Activated CD4-positive, alpha-beta T cell treated with anti-CD3 and anti-CD28 coated beads, Interleukin-2, amount 10 ng/mL, durations not matched to agents 24 days and 14 days (primary cell): ENCODE measurements at places on chromosomes 4 and X. TPM values are rescaled to one million over a fixed set of nuclear protein-coding genes. Genes with fewer than 3 reads are reported as not detected.
A peak's percentile ranks its signal among the peaks of the same experiment; 100 is the strongest.

- no peak for DNase-seq
- H3K36me3 ChIP-seq, result no peaks in the 10 kb centered on the region
- H3K4me1 ChIP-seq, result peaks cover 20% of the 10 kb centered on the region
- no peak overlapping the region for H3K27ac ChIP-seq
Measured at GRCh38 chrX:120301960-120302359, 9.3 kb downstream of the TMEM255A start.

DNA sequence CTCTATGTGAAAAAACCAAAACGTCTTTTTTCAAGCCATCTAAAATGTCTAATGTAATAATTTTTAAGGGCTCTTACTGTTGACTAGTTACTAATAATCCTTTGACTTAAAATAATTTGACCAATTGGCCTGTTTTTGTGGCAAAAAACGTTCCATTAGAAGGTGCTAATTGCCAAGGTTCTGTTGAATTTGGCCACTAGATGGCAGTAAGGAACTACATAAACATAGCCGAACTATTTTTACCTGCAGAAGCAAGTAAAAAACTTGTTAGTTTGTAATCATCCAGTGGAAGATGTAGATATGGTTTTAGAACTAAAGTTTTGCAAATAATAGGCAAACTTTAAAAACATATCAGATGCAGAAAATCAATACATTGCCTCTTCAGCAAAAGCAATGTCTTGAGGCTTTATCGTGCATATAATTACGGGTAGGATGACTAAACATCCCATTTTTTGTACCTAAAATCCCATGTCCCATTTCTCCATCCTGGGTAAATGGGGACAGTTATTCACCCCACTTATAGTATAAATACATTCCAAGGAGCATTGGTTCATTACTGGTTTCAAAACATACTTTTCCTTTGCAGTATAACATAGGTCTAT is 57.6 kb downstream of the PROM1 start:
- no peak overlapping the region for H3K4me3 ChIP-seq
- no peak overlapping the region for H3K27ac ChIP-seq
- H3K36me3 ChIP-seq, result no peaks in the 10 kb centered on the region
- DNase-seq, result peak; percentile 80

ADGRG4 gene
- not detected in 2 replicates for total RNA-seq

DNA sequence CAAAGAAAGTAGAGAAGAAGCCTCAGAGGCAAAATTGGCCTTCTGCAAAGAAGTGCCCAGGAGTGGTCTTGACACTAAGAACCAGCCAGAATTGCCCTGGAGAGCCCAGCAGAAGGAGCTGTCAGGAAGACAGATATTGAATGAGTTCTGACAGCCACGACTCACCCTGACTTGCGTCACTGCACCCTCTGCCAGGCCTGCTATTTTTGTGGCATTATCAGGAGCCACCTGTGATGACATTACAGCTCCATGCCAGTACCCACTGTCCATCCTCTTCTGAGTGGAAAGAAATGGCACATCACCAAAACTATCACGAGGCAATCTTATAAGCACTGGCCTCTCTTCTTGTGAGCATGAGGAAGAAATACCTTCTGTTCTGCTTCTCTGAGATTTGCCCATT is 67.7 kb downstream of the SMIM20 start:
- no peak for DNase-seq
- H3K27me3 ChIP-seq, result peaks cover 7% of the 10 kb centered on the region
- H3K4me3 ChIP-seq, result no peak overlapping the region
- no peaks in the 10 kb centered on the region for H3K36me3 ChIP-seq

DNA sequence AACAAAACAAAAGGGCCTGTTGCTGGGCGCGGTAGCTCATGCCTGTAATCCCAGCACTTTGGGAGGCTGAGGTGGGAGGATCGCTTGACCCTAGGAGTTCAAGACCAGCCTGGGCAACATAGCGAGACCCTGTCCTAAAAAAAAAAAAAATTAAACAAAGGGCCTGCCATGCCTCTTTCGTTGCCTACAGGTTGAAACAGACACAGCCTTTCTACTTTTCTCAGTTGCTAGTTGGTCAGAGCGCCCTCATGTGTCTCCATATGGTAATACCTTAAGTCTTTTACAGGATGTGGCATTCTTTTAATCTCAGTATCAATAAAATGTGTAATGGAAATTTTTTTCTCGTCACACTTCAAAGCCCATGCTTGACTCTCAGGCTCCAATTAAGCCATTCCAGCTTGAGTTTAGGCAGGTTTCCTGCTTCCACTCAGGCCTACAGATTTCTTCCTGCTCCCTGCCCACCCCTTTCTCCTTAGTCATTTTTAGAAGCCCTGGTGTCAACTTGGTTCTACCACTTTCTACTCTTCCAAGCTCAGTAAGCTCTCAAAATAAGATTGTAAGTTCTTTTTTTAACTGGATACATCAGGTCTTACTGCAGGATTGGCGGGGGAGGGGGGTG is 4.6 kb upstream of the SOWAHD start:
- H3K4me3 ChIP-seq, result no peak overlapping the region
- no peaks in the 10 kb centered on the region for H3K27me3 ChIP-seq
- peak; percentile 90 for DNase-seq
- no peaks in the 10 kb centered on the region for H3K36me3 ChIP-seq
- H3K27ac ChIP-seq, result peak overlapping the region; percentile 99
- H3K4me1 ChIP-seq, result peaks cover 37% of the 10 kb centered on the region

DNA sequence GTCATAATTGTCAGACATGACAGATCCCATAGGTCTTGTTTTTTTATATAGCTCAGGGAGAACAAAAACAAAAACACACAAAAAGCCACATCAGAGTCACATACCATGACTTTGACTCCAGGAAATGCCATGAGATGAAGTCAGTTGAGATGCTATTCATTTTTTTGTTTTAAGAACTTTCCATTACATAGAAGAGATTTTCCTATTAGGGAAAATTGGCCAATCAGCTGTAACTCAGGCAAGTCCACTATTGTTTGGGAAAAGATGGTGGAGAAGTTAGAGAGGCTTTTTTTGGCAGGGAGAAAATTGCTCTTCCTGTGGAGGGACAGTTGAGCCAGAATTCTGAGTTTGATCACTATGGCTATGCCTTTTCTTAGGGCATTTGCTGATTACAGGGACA is 72.6 kb downstream of the SMARCA5 start:
- no peaks in the 10 kb centered on the region for H3K4me1 ChIP-seq
- H3K27ac ChIP-seq, result no peak overlapping the region
- no peaks in the 10 kb centered on the region for H3K36me3 ChIP-seq
- no peak overlapping the region for H3K4me3 ChIP-seq
- H3K27me3 ChIP-seq, result peaks cover 4% of the 10 kb centered on the region
- no peak for DNase-seq

GRCh38 chr4:2714061-2714770 is 41.9 kb downstream of the TNIP2 start:
- peaks cover 26% of the 10 kb centered on the region for H3K4me1 ChIP-seq
- H3K27me3 ChIP-seq, result no peaks in the 10 kb centered on the region
- peak overlapping the region; percentile 68 for H3K4me3 ChIP-seq
- DNase-seq, result peak; percentile 84

DCUN1D4 gene
- 33.5 and 34.3 TPM in 2 replicates for total RNA-seq

GRCh38 chr4:6578221-6578620 is 3.2 kb downstream of the MAN2B2 start:
- no peaks in the 10 kb centered on the region for H3K27me3 ChIP-seq
- DNase-seq, result no peak
- peaks cover 39% of the 10 kb centered on the region for H3K36me3 ChIP-seq
- H3K27ac ChIP-seq, result no peak overlapping the region

DNA sequence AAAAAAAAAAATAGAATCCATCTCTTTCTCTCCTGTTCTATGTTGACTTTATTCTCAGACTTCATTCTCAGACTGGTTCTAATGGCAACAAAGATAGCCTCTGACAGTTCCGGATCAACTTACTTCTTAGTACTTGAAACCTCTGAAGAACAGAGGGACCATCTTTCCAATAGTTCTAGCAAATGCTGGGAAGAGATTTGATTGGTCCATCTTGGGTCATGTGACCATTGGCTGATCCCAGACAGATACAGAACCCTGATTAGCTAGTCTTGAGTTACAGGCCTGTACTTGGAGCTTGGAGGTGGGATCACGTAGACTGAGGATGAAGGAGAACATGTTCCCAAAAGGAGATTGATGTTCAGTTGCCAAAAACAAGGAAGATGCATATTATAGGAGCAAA is 66.9 kb upstream of the STIM2 start:
- no peak overlapping the region for H3K27ac ChIP-seq
- H3K27me3 ChIP-seq, result peaks cover 12% of the 10 kb centered on the region
- peaks cover 1% of the 10 kb centered on the region for H3K36me3 ChIP-seq
- H3K4me3 ChIP-seq, result no peak overlapping the region

- DNase-seq, result peak; percentile 54
- no peaks in the 10 kb centered on the region for H3K27me3 ChIP-seq
- no peaks in the 10 kb centered on the region for H3K36me3 ChIP-seq
- no peak overlapping the region for H3K27ac ChIP-seq
- H3K4me1 ChIP-seq, result peaks cover 8% of the 10 kb centered on the region
Measured at GRCh38 chr4:69830560-69831269, 29.2 kb downstream of the SULT1E1 start.

DNA sequence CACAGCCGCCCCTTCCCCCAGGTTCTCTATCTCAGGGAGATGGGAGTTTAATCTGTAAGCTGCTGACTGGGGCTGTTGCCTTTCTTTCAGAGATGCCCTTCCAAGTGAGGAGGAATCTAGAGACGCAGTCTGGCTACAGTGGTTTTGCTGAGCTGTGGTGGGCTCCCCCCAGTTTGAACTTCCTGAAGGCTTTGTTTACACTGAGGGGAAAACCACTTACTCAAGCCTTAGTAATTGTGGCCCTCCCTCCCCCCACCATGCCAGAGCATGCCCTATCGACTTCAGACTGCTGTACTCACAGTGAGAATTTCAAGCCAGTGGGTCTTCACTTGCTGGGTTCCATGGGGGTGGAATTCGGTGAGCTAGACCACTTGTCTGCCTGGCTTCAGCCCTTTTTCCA is 131.3 kb downstream of the FAAH2 start:
- no peaks in the 10 kb centered on the region for H3K27me3 ChIP-seq
- H3K27ac ChIP-seq, result no peak overlapping the region
- no peak for DNase-seq
- no peak overlapping the region for H3K4me3 ChIP-seq
- H3K36me3 ChIP-seq, result peaks cover 8% of the 10 kb centered on the region
- no peaks in the 10 kb centered on the region for H3K4me1 ChIP-seq

- peaks cover 27% of the 10 kb centered on the region for H3K27me3 ChIP-seq
- no peak for DNase-seq
- peaks cover 35% of the 10 kb centered on the region for H3K4me1 ChIP-seq
- no peaks in the 10 kb centered on the region for H3K36me3 ChIP-seq
Measured at GRCh38 chr4:101421386-101421785, 74.1 kb upstream of the PPP3CA start.

DNA sequence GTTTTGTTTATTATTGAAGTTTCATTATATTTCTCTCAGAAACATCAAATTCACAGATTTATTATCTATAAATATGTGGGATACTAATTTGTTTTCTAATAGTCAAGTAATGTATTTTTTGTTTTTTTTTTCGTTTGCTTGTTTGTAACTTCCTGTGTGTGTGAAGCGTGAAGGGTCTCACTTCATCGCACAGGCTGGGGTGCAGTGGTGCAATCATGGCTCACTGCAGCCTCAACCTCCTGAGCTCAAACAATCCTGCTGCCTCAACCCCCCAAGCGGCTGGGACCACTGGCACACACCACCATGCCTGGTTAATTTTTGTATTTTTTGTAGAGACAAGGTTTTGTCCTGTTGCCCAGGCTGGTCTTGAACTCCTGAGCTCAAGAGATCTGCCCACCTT is 55.1 kb downstream of the SH3RF1 start:
- H3K36me3 ChIP-seq, result no peaks in the 10 kb centered on the region
- H3K27me3 ChIP-seq, result peaks cover 2% of the 10 kb centered on the region
- no peak overlapping the region for H3K27ac ChIP-seq

DNA sequence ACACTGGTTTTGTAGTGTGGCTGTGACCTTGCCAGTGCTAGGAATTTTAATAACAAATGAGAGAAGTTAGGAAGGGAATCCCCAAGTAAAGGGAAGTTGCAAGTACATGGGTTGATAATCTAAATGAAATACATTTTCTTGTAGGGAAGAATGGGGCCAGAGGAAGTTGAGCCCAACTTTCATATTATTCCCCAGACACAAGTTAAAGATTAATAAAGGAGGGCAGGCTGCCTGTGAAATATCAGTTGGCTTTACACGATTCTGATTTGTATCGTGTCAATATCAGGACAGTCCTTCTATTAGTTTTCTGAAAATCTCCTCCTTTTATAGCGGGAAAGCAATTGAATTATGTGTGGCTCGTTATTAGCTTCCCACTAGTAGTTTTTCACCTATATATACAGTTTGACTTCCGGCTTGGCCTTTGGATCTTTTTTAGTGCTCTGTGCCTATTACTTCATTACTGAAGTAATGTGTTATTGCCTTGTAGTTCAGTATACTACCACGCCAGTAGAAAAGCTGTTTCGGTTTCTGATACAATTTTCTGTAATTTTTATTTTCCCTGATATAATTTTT is 1.7 kb downstream of the PDLIM5 start:
- H3K27ac ChIP-seq, result no peak overlapping the region
- peaks cover 13% of the 10 kb centered on the region for H3K4me1 ChIP-seq
- H3K27me3 ChIP-seq, result peaks cover 19% of the 10 kb centered on the region
- peaks cover 3% of the 10 kb centered on the region for H3K36me3 ChIP-seq
- no peak for DNase-seq
- H3K4me3 ChIP-seq, result peak overlapping the region; percentile 91

DNA sequence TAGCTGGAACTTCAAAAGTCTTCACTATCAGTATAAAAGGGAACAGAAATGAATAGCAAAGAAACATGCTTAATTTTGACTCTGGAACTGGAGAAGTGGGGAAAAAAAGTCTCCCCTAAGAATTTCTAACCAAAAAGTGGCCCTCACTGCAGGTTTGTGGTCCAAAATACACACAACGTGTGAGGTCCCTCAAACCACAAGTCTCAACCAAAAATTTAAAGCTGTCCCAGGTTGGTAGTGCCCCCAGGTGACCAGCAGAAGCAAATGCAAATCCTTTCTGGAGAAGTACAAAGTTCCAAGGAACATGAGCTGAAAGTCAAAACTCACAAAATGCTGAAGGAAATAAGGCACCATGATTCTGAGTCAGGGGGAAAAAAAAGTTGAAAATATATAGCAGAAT is 23.6 kb upstream of the VAMP7 start:
- no peak for DNase-seq
- no peaks in the 10 kb centered on the region for H3K36me3 ChIP-seq
- peaks cover 1% of the 10 kb centered on the region for H3K27me3 ChIP-seq
- H3K4me3 ChIP-seq, result no peak overlapping the region
- no peaks in the 10 kb centered on the region for H3K4me1 ChIP-seq
- no peak overlapping the region for H3K27ac ChIP-seq

TLR8 gene
- total RNA-seq, result not detected in 2 replicates

DNA sequence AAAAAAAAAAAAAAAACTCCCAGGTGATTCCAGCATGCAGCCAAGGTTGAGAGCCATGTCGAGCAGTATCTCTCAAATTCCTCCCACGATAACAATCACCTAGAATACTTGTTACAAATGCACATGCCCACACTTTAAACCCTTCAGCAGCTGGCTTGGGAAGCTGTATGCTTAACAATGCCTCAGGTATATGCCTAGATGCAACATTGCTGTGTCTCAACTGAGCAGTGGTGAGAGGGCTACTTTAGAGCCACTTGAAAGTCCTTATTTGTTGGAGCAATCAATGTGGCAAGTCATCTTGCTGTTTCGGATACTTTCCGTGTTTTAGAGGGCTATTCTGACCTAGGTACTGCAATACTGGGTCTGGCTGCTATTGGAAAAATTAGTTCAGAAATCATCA is 487.4 kb downstream of the INPP4B start:
- H3K27ac ChIP-seq, result peak overlapping the region; percentile 61
- peaks cover 60% of the 10 kb centered on the region for H3K4me1 ChIP-seq
- H3K36me3 ChIP-seq, result peaks cover 13% of the 10 kb centered on the region
- peak overlapping the region; percentile 28 for H3K4me3 ChIP-seq
